ENCODE measurements at places on chromosomes 1 and 21.

- DNase-seq: no peak
Measured at GRCh38 chr1:67537667-67538018, 107.4 kb upstream of the SERBP1 start.

DNA sequence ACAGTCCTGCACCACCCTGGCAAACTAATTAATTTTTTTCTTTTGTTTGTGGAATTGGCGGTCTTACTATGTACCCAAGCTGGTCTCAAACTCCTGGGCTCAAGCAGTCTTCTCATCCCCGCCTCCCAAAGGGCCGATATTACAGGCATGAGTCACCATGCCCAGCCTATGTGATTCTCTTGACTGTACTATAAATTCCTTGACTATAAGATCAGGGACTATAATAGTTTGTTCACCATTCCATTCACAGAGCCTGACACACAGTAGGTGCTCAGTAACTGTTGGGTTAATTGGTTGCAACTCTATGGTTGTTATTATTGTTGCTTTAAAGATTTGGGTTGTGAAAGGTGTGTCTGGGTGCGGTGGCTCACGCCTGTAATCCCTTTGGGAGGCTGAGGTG is 17.2 kb downstream of the DAP3 start:
- no peak for DNase-seq

- DNase-seq: peak; percentile 70
Measured at GRCh38 chr1:46549697-46550681, 1.5 kb downstream of the KNCN start.

DNA sequence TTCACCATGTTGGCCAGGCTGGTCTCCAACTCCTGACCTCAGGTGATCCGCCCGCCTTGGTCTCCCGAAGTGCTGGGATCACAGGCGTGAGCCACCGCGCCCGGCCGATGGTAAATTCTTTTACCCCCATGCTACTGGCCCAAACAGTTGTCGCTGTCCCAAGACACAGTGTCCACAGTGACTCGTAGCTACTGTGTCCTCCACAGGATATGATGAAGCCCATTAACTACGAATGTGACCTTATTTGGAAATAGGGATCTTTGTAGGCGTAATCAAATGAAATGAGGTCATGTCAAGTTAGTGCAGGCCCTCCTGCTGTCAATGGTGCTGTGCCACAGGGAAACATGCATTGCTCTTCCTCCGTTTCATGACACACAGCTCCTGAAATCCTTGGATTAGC is 8.5 kb downstream of the FNDC10 start:
- DNase-seq: no peak

- no peak for DNase-seq
Measured at GRCh38 chr1:58724483-58724882, 24.6 kb upstream of the MYSM1 start.

GRCh38 chr1:68281946-68282615 is 49.8 kb upstream of the WLS start:
- DNase-seq: no peak

DNA sequence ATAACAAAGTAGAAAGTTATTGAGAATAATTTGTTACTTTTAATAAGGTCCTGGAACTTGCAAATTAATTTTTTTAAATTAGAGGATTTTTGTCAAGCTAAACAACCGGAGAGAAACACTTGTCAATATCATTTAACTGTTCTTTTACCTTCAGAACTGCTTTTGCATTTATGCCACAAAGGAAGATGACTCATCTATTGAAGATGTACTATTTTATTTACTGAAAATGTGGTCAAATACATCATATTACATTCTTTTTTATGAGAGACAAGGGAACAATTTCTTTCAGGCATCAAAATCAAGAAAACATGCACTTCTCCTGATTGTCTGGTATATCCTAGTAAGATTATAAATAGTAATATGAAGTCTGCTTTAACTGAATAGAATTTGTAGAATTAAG is 558.2 kb upstream of the PRMT6 start:
- no peak for DNase-seq

Data from CD4-positive, alpha-beta T cell treated with Interleukin-4 for 1 hour (primary cell).